ENCODE measurements at places on chromosomes 4 and X. TPM values are rescaled to one million over a fixed set of nuclear protein-coding genes. Genes with fewer than 3 reads are reported as not detected.

Gene TENM3
- total RNA-seq: 25.7 TPM

Gene GAGE13
- total RNA-seq: not detected

Gene HERC3
- total RNA-seq: 23.1 TPM

Gene UCP1
- total RNA-seq: not detected

Gene COL25A1
- 7.8 TPM for total RNA-seq

All from thoracic aorta endothelial cell (primary cell).